PC-9 (cell line): ENCODE measurements at places on chromosomes 2 and 18. TPM values are rescaled to one million over a fixed set of nuclear protein-coding genes. Genes with fewer than 3 reads are reported as not detected.

The CHRND gene
- total RNA-seq: not detected in 2 replicates

The REG3G gene
- not detected in 2 replicates for total RNA-seq

The ACTG2 gene
- total RNA-seq: not detected in 2 replicates

The SCYGR4 gene
- not detected in 2 replicates for total RNA-seq

The HOXD9 gene
- not detected in 2 replicates for total RNA-seq

The MYOM1 gene
- total RNA-seq: 0.88 and 1.3 TPM in 2 replicates

The DES gene
- total RNA-seq: 0.60 TPM in 1 of 2 replicates, not detected in the other

The LAMA3 gene
- total RNA-seq: 44.4 and 54.7 TPM in 2 replicates

The MRPL33 gene
- total RNA-seq: 81.9 and 86.3 TPM in 2 replicates

The CHST10 gene
- not detected in 2 replicates for total RNA-seq

The DQX1 gene
- 1.3 and 1.7 TPM in 2 replicates for total RNA-seq

The TRIP12 gene
- total RNA-seq: 139 and 226 TPM in 2 replicates

The MARCO gene
- total RNA-seq: not detected in 2 replicates

The ALLC gene
- not detected in 2 replicates for total RNA-seq

The CD8B2 gene
- not detected in 2 replicates for total RNA-seq

The CNTNAP5 gene
- not detected in 2 replicates for total RNA-seq

The NGEF gene
- 52.2 and 55.3 TPM in 2 replicates for total RNA-seq

The MLPH gene
- total RNA-seq: 237 and 283 TPM in 2 replicates

The CCDC121 gene
- total RNA-seq: 1.9 and 2.9 TPM in 2 replicates
